ENCODE measurements at places on chromosomes 6 and 20.

DNA sequence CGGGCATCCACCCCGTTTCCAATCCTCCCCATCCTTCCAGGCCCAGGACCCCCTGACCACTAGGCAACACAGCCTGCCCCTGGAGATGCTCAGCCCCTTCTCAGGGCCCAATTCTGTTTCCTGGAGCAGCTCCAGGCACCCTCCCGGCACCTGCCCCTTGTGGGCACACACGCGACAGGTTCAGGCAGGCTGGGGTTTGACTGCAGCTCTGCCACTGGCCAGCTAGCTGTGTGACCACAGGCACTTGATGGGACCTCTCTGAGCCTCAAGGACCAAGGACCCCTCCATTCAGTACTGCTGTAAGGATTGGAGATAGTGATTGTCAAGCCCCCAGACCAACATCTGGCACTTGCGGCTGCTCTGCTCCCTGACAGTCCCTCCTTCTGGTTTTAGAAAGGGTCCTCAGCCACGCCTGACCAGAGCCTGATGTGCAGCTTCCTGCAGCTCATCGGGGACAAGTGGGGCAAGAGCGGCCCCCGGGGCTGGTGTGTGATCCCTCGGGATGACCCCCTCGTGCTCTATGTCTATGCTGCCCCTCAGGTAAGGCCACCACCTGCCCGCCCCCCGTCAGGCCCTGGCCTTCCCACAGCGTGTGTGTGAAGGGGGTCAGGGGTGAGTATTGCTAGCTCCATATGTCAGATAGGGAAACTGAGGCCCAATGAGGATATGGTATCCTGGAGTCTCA lies 21.7 kb downstream of the FGD2 start:
- DNase-seq, result no peak

DNA sequence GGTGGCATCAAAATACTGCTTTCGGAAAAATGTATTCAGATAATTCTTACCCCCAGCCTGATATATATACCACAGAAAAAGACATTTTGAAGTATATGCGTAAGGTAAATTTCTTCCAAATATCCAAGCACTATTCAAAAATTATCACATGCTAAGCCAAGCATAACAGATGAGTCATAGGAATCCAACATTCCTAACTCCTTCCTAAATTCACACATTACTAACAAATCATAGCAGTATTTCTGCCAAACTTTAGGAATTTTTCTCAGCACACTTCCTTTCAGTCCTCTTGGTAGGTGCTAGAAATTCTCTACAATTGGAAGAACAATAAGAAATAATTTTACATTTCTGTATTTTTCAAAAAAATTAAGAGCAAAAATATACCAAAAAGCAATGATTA lies 417.5 kb downstream of the EYS start:
- DNase-seq, result no peak

GRCh38 chr6:46215213-46215612 lies 44.4 kb upstream of the ENPP5 start:
- no peak for DNase-seq

- no peak for DNase-seq
Observed at GRCh38 chr6:142416179-142416578, 114.4 kb downstream of the ADGRG6 start.

- DNase-seq, result no peak
Observed at GRCh38 chr6:16487996-16488674, 249.7 kb downstream of the GMPR start.

DNA sequence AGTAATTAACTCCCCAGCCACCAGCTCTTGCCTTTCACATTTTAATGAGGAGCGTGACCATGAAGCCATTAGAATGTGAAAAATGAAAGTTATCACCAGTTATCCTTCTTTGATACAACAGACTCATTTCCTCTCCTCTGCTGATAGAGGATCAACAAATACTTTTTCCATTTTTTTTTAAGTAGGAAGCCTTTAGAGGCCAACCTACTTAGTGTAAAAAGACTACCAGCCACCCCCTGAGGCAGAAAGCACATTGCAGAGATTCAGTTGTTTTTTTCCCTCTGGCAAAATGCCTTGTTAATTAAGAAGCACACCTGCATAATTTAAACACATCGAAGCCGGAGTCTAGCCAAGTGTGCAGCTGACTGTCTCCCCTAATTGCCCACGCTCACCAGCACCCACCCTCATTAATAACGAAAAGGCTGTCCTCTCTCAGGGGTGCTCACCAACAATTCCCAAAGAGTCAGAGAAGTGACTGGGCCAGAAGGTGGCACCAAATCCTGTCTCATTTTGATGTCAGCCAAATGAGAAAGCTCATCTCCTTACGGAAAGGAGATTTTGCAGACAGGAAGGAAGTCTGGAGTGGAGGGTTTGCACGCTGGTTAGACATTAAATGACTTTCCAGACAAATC lies 60.9 kb upstream of the MC3R start:
- DNase-seq, result peak; percentile 55

Data from Caco-2 (cell line).